ENCODE measurements at places on chromosomes 6 and 20.

DNA sequence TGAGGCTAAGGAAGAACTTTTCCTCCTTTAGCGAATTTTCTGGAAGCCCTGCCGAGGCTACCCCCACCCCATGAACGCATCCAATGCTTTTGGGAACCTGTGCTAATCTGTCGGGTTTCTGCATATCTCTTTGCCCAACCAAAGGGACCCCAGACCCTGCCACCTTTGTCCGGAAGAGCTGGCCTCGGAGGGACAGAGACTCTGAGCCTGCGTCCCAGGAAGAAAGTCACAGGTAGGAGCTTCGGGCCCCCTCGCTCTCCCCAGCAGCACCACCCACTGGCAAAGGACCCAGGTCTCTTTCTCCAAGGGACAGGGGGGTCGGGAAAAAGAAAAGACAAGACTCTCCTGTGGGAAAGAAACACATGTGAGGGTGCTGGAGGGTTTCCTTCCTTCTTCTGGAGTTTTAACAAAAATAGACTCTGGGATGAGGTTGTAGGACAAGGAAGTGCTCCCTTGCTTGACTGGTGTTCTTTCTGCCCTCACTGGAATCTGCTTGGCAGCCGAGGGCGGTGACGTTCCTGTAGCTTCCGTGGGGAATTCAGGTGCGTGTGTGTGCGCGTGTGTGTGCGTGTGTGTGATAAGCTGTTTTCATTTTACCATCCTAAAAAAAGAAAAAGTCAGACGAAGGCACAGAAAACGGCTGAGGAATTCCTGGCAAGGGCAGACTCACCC lies 16.3 kb upstream of the FOXC1 start:
- DNase-seq: no peak

- no peak for DNase-seq
Measured at GRCh38 chr6:89750338-89750737, 69.3 kb downstream of the MDN1 start.

DNA sequence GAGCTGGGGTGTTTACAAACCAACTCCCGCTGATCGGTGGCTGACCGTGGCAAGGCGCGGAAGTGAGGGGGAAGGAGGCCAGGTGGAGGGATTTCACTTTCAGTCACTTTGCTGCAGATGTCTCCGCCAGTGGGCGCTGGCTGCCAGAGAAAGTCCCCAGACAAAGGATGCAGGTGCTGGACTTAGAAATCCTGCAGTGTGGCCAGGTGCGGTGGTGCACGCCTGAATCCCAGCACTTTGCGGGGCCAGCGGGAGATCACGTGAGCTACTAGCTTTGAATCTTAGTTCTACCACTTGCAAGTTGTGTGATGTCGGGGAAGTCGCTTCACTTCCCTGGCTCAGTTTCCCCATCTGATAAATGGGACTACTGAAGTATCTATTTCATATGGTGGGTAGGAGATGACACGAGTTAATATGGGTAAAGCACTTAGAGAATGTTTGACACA lies 180.4 kb downstream of the ZNF217 start:
- peak; percentile 37 for DNase-seq

DNA sequence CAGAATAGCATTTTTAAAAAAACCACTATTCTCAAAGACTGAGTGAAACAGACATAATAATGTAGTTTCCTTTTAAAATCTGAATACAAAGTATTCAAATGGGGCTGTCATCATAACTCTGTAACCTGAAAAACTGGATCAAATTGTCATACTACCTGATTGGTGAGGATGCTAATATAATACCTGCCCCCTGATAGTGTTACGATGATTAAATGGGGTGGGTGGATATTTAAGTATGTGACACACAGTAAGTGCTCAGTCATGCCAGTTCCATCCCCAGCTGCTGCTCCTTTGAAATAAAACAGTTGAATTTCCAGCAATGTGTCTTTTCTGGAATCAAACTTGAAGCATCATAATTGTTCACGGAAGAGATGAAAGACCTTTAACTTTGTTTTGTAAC lies 8.9 kb downstream of the HTR1B start:
- DNase-seq: no peak

- DNase-seq: peak; percentile 29
Measured at GRCh38 chr20:3101737-3102574, 17.4 kb upstream of the AVP start.

GRCh38 chr6:4635666-4636065 lies 140.5 kb upstream of the CDYL start:
- no peak for DNase-seq

DNA sequence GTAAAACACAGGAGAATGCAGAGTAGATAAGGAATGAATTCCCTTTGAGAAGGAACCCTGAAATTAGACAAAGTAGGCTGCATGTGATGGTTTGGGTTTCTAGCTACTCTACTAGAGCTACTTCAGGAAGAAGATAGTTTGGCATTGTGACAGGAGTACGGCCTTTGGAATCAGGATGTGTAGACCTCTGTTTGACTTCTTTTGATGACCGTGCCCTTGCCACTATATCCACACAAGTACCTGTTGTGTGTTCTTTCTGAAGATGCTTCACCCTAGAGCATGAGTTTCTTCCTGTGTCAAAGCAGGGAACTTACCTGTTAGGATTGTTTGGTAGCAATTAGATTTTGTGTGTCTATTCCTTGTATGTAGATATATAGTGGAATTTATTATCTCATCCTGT lies 41.7 kb downstream of the CD2AP start:
- DNase-seq: no peak

DNA sequence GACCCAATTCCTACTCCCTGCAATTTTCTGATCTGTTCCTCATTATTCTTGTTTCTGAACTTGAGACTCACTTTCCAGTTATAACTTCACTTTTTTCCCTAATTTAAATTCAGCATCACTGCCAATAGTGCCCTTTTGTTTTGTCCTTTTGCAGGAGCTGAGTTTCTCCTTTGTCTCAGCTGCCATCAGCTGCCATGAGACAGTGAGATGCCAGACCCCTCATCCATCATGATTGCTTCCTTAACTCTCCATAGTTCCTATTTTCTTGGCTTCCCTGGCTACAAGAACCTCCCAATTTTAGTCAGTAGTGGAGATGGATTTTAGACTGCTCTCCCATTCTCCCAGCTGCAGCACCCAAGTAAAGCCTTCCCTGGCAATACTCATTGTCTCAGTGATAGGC lies 518.1 kb downstream of the HDGFL1 start:
- no peak for DNase-seq

DNA sequence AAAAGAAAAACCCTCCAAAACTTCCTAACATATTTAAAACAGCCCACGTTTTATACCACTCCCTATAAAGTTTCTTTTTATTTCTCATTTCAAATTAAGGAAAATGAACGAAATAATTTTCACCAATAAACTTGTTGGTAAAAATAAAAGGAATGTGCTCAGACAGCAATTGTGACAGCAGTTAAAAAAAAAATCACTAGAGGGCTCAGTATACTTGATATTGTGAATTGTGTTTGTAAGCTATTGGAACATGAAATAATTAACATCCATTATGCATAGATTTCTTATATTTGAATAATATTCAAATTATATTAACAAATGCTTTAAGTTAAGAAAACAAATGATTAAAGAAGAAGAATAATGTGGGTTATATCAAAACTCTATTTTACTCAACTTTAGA lies 105.5 kb downstream of the ASCC3 start:
- DNase-seq: no peak

- no peak for DNase-seq
Measured at GRCh38 chr6:6471276-6471675, 117.2 kb upstream of the LY86 start.

DNA sequence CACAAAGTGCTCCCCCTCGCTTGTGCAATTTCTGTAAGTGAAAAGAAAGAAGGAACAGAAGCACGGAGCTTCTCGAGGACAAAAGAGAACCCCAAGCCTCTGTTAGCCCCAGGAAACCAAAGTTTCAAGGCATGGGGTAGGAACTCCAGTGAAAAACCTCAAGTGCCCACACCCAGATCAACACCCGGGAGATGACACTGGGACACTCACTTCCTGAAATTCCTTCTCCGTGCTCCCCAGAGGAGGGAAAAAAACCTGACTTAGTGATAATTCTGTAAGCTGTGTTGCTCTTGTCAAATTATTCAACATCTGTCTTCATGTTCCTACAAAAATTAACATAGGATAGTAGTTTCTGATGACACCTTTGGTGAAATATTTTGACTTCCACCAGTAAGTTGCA lies 4.6 kb downstream of the MDGA1 start:
- DNase-seq: no peak

- DNase-seq: no peak
Measured at GRCh38 chr20:34458631-34459030, 57.6 kb upstream of the DYNLRB1 start.

DNA sequence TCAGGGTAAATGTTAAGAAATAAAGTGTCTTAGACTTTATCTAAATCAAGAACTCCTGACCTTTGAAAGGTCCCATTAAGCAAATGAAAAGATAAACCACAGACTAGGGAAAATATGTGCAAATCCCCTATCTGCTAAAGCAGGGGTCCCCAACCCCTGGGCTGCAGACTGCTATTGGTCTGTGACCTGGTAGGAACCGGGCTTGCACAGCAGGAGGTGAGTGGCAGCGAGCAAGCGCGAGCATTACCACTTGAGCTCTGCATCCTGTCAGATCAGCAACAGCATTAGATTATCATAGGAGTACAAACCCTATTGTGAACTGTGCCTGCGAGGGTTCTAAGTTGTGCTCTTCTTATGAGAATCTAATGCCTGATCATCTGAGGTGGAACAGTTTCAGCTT lies 42.4 kb downstream of the LCA5 start:
- DNase-seq: no peak

DNA sequence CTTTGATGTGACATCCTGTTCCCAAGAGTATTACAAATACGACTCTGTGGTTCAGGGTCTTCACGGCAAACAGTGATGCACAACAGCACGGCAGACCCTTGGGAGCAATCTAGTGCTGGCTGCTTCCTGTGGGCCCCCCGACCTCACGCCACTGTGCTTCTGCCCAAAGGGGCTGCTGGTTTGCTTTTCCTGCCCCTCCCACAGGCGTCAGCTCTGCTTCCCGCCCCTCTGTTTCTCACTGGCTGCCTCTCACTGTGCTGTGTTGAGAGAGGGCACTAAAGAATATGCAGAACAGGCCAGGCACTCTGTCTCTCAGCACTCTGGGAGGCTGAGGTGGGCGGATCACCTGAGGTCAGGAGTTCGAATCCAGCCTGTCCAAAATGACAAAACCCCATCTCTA lies 554.5 kb upstream of the AGPAT4 start:
- no peak for DNase-seq

GRCh38 chr6:4781426-4781825 lies 5.2 kb downstream of the CDYL start:
- no peak for DNase-seq

GRCh38 chr6:113271437-113271836 lies 585.7 kb upstream of the MARCKS start:
- no peak for DNase-seq

GRCh38 chr6:26224940-26225847 lies 138.0 kb downstream of the HFE start:
- no peak for DNase-seq

GRCh38 chr20:53002786-53003185 lies 30.6 kb downstream of the TSHZ2 start:
- DNase-seq: no peak

All from activated CD4-positive, alpha-beta T cell treated with anti-CD3 and anti-CD28 coated beads for 4 hours (primary cell).